NCI-H1930 (cell line): ENCODE measurements at places on chromosomes 5 and 9.

DNA sequence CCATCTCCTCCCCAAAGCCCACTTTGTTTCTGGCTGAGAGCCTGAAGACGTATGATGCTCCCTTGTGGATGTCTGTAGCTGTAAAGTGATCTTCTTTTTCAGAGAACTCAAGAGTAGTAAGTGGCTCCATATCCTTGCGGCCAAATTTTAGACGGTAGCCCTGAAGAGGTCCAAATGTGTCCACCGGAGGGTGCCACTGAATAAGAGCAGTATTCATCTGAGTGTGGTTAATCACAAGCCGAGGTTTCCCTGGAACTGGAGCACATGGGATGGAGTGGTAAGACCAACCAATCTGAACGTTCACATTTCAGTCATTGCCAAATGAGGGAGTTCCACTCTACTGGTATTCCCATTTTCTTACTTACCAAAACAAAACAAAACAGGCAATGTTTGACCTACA is 686.5 kb upstream of the DMAC1 start:
- no peak for DNase-seq

DNA sequence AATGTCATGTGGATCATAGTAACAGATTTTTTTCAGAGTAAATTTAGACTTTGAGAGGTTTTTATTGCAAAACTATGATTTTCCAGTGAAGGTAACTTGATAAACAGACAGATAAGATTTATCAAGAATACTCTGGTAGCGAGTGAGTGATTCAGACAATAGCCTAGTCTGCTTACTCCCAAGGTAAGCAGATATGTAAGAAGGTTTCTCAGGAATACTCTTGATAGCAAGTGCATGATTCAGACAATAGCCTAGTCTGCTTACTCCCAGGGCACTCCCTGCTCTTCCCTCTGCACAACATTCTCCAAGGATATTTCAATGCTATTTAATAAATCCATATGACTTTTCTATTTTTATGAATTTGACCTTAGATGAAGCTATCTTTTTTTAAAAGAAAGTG is 1881.5 kb downstream of the EFNA5 start:
- no peak for DNase-seq

GRCh38 chr5:137752905-137753690 is 1.1 kb downstream of the HNRNPA0 start:
- DNase-seq, result no peak

DNA sequence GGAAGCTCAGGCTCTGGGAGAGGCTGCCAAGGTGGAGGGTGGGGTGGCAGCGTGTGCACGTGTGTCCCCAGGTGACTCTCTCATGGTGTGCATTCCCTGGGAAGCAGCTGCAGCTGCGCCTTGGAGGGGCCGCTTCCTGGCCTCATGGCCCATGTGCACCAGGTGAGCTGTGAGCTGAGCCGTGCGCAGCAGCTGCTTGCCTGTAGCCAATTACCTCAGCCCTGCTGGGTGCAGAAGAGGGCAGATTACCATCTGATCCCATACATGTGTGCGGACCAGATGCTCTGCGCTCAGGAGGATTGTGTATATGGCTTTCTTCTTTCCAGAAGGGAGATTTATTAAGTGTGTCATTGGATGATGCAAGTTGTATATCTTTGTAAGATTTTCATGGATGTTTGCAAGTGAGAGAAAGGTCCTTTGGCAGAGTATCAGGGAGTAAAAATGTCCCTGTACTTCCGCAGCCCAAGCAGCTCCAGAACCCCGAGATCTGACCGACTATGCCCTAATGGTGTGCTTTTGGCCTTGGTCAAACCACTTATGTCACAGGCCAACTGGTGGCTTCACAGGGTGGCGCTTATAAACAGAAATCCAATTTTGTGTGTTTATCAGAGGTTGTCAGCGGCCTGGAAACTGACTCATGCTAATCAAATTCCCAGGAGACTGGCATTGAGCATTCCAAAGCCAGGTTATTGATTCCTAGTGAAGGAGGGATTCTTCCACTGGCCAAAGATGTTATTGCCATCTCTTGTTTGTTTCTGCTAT is 229.3 kb downstream of the GOLPH3 start:
- DNase-seq, result no peak

DNA sequence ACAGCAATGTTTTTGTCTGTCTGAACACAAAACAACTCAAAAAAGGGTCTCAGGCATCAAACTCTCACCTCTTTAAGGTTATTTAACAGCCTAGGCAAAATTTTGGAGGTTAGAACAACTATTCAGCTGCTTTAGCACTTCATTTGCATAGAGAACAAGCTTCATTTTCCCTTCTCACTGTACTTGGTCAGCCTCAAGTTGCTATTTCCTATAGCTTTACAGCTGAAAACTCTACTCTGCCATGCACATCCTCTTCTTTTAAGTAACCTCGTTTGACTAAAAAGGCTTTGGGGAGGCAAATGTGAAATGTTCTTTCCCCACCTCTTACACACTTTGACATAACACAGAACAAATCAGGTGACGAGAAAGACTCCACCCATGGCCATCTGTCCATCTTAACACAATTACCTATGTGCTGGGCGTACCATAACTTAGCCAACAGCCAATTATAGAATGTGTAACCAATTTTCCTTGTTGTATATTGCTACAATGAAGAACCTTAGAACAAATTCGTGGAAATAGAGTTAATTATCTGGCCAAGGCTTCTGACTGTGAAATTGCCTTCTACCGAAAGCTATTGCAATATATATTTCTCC is 195.7 kb downstream of the DCP2 start:
- DNase-seq, result no peak

DNA sequence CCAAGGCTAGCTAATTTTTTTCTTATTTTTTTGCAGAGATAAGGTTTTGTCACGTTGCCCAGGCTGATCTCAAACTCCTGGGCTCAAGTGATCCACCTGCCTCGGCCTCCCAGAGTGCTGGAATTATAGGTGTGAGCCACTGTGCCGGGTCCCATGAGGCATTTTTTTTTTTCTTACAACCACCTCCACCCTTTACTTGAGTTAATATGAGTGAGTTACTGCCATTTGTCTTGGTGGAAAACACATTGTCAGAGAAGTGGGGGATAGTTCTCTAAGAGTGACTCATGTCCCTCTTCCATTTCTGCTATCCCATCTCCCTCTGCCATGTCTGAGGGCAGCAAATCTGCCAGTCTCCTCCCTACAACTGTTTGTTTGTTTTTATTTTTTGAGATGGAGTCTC is 163.4 kb upstream of the CLINT1 start:
- DNase-seq, result no peak

DNA sequence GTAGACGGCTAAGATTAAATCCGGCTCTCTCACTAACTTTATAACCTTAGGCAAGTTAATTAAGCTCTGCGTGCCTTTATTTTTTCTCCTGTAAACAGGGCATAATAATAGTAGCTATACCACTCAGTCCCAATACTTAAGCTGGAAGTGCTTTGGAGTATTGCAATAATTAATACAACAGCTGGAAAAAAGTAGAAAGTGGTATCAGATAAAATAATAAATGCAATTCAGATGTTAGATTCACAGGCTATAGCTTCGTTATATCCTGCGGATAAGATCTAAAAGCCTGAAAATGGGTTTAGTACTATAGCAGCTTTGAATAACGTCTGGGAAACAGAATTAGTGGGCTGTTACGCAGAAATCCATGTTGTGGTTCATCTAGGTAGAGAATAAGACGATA is 51.8 kb downstream of the MEGF9 start:
- DNase-seq, result no peak

DNA sequence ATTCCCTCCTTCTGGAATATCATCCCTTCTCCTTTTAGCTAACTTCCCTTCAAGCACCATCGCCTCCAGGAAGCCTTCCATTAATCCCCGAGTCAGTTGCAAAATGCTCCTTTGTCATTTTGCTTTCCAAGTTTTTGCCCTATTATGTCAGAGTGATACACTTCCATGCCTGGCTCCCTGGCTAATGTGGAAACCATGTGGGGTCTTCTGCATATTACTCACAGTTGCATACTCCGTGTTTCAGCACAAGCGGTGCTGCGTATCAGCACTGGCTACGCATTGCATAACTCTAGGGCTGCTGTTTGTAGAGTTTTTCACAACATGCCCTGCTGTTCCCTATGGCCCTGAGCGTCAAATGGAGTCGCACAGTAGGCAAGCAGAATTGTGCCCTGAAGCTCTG is 1.9 kb downstream of the TEX53 start:
- DNase-seq, result no peak

- DNase-seq, result no peak
These were observed 13.5 kb downstream of the CNTLN start for GRCh38 chr9:17148324-17148723.

- DNase-seq, result no peak
These were observed 6.3 kb downstream of the EDIL3 start for GRCh38 chr5:84378420-84378819.

DNA sequence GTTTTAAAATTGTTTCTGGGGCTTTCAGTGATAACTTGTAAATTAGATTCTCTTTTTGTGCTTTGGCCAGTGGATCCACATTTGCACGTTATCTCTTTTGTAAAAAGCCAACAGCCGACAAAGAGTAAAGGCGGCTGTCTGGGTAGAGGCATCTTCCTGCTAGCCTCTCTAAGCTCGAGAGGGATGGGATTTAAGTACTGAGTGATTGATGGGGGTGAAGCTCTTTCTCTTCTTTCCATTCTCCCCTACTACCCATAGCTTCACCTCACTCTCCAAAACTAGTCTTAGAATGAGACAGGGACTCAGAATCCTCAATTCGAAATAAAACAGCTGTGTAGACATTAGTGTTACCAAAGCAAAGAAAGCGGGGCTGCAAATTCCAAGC is 3.4 kb downstream of the PBX3 start:
- DNase-seq, result no peak

DNA sequence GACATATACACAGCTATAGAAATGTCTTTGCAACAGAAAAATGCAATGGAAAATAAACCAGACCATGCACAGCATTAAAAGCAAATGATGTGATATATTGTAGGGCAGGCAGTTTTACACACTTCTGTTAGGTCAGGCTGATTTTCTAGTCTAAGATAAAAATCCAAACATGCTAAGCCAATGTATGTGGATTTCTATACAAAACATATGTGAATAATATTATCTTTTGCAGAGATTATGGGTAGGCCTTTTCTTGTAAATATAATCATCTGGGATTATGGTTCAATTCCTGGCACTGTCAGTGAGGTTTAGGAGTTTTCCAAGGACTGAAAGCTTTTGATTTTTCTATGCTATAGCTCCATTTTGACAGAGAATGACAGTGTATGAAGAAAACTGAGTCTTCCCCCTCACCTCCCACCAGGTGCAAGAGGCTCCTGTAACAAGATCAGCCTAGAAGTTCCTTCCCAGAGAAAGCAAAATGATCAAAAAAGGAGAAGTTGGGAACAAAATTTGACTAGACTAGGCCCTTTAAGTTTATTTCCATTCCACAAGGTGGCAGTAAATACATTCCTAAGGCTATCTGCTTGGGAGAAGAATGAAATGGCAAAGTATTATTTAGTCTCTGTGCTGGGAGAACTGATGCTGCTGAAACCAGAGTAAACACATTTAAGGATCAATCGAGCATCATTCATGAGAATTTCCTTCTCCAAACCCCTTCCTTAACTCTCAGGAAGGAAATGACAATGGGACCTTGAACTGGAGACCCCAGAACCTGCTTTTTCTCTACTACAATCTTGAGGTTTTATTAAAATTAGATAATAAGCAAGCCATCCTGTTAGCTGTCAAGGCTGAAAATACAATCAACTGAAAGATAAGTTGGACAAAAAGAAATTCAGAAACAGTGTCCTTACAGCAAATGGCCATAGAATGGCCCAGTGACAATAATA is 133.0 kb upstream of the TUT7 start:
- DNase-seq, result peak; percentile 5

DNA sequence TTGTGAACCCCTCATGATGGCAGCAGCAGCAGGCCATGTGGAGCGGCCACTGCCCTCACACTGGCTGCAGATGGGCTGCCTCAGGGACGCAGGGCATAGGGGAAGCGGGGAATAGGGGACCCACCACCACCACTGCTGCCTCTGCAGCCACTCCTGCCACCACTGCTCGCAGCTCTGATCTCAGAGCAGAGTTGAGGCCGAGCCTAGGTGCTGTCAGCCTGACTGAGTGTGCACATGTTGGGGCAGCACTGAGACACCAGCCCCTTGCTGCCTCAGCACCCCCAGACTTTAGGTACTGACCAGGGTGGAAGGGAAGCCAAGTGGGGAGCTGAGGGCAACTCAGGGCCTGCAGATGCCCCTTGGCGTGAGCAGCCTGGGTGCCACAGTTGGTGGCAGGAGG is 843.9 kb upstream of the DMAC1 start:
- no peak for DNase-seq

- no peak for DNase-seq
These were observed 33.8 kb upstream of the IL17B start for GRCh38 chr5:149412783-149413476.

GRCh38 chr5:161134956-161135355 is 282.9 kb upstream of the ATP10B start:
- DNase-seq, result no peak

GRCh38 chr5:35369965-35370790 is 139.9 kb upstream of the PRLR start:
- DNase-seq, result peak; percentile 55

DNA sequence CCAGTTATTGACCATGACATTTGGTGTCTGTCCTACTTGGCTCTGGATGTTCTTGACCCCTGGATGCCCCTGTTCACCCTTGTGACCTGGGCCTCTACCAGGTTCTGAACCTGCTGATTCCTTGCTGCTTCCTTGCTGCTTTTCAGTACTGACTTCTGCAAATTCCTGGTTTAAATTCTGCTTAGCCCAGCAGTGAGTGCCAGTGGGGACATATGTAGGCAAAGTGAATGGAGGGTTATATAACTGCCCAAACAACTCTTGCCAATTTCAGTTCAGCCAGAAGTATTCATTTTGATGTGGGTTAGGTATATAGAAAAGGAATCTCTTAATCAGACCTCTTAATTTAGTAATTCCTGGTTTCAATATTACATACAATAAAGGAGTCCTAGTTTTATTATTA is 220.6 kb downstream of the TAF11L14 start:
- DNase-seq, result no peak

DNA sequence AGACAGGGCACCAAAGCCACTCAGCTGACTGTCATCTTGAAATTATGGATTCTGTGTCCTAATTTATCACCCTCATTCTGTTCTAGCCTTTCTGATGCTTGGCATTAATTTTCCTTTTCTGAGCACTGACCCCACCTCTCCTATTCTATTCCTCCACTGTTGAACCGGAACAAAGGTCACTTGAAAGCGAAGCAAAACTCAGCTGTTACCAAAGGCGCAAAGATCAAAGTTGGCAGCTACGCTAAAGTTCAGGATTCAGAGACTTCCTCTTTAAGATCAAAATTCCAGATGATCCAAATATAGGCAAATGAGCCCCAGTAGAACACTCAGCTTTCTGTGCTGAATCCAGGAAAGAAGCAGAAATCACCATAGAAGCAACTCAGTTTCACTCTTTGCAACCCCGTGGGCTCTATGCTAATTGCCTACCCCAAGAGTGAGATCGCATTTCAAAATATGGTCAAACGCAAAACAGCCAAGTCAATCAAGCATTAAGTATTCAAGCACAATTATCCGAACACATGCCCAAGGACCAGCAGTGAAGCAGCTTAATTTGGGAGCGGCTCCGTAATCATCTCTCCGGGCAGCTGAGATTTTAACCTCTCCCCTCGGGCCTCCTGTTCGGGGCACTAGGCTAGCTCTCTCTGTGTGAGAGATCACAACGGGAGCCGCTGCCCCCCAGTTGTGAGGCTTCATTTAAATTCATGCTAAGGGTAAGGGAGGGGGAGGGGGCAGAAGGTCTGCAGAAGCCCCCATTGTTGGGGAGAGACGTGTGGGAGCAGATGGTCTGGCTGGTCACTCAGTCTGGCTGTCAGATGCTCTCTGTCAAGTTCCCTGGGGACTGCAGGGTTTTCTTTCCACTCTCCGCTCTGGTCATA is 288.6 kb downstream of the ELAVL2 start:
- DNase-seq, result no peak

GRCh38 chr5:95791751-95792150 is 30.8 kb downstream of the GLRX start:
- no peak for DNase-seq

- no peak for DNase-seq
These were observed 255.7 kb upstream of the TNC start for GRCh38 chr9:115373710-115374045.
